ENCODE measurements at places on chromosomes 13 and 19.

GRCh38 chr13:40376296-40376849 lies 290.1 kb downstream of the FOXO1 start:
- no peak for DNase-seq

GRCh38 chr19:782185-782877 lies 14.9 kb upstream of the PTBP1 start:
- no peak for DNase-seq

DNA sequence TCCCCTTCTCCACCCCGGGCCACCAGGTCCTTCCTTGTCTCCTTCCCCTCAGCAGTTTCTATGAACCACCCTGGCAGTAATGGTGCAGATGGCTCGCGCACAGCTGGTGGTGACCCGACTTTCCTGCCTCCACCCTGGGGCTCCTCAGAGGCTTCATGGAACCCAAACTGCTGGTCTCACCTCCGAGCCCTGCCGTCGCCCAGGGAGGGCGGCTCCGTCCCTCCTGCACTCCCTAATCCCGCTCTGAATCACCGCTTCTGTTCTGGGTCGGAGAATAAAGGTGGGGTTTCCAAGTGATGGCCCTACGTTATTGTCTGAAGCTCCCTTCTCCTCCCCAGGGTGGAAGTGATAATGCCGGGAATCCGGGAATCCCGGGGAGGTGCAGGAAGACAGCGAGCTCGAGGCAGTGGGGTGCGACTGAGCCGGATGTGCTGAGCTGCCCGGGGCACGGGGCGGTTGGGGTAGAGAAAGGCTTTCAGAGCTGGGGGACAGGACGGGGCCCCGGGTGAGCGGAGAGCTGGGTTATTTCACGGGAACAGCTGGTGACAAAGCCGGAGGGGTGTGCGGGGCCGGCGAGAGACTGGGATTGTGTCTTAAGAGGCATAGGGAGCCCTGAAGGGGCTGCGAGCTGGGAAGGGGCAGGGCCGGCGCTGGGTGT lies 711 bp downstream of the FUT2 start:
- DNase-seq = no peak

- DNase-seq = no peak
These were observed 3.9 kb downstream of the TEX30 start for GRCh38 chr13:102769679-102770078.

- no peak for DNase-seq
These were observed 512 bp upstream of the REX1BD start for GRCh38 chr19:18587962-18588610.

GRCh38 chr13:65036999-65037398 lies 2193.1 kb downstream of the PCDH9 start:
- DNase-seq = no peak

DNA sequence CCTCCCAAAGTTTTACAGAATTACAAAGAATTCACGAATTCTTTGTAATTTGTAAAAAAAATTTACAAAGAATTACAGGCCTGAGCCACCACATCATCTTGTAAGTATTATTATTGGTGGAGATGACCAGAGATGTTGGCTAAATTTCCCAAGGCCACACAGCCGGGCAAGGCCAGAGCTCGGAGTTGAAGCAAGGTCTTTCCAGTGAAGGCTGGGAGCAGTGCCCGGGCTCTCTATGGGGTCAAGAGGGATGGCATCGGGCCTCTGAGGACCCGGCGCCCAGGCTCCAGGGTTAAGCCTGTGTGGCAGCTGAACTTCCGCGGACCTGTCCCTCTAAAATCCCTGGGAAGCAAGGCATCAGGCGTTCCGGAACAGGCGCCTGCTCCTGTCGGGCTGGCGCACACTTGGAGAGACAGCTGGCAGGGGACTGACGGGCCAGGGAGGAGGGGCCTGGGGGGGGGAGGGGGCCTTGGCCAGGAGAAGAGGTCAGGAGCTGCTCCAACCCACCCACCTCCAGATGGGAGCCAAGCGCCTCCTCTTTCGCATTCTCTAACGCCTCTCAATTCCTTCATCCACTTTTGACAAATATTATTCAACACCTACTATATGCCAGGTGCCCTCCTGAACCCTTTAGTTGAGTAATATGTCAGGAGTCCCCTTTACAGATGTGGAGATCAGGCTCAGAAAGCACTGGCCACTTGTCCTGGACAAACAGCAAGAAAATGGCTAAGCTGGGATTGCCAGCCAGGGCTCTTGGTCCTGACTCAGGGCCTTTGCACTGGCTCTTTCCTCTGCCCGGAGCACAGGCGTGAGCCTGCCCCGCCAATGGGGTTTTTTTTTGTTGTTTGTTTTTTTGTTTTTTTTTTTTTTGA lies 36.8 kb upstream of the SEMA6B start:
- DNase-seq = no peak

- no peak for DNase-seq
These were observed 142.2 kb downstream of the KCTD15 start for GRCh38 chr19:33938821-33939220.

GRCh38 chr19:8071912-8072311 lies 19.4 kb downstream of the CCL25 start:
- DNase-seq = no peak

GRCh38 chr19:13012690-13013608 lies 17.7 kb downstream of the NFIX start:
- peak; percentile 50 for DNase-seq

DNA sequence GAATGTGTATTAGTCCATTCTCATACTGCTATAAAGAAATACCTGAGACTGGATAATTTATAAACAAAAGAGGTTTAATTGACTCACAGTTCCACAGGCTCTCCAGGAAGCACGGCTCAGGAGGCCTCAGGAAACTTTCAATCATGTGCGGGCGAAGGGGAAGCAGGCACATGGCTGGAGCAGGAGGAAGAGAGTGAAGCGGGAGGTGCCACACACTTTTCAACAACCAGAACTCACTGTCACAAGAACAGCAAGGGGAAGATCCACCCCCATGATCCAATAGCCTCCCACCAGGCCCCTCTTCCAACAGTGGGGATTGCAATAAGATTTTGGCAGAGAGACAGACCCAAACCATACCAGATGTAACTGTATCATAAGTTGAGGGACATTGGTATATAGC lies 72.7 kb downstream of the IRS2 start:
- DNase-seq = no peak

DNA sequence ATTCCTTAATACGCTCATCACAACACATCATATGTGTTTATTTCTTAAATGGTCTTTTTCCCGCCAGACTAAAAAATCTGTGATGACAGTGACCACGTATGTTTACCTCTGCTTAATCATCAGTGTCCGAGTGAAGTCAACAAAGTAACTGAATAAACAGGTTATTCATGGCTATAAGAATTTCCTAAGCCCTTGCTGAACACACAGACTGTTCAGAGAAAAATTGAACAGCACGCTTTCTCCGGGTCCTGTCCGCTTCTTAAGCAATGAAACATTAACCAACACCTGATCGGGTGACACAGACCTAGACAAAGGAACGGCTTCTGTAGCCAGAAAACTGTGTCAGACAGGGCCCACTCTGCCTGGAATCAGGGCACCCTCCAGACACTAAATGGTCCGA lies 14.3 kb downstream of the SAFB2 start:
- no peak for DNase-seq

GRCh38 chr13:36089130-36089647 lies 42.0 kb downstream of the DCLK1 start:
- no peak for DNase-seq

DNA sequence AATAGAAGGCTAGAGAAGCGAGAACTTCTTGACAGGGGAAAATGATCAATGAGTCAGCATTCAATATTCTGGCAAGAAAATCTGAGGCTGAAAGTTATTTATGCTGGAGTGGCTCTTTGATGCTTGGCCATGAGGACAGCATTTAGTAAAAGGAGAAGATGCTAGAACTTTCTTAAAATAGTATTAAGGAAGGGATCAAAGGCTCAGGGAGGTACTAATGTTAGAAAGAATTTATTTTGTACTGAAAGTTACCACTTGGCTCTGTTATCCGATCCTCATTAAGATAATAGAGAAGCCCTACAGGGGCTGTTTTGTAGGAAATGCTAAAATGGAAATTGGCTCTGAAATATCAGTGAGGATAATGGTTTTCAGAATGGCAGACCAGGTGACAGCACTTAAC lies 1774.6 kb upstream of the PCDH20 start:
- DNase-seq = no peak

- no peak for DNase-seq
These were observed 7.7 kb downstream of the UBE2L5 start for GRCh38 chr13:30429721-30430694.

DNA sequence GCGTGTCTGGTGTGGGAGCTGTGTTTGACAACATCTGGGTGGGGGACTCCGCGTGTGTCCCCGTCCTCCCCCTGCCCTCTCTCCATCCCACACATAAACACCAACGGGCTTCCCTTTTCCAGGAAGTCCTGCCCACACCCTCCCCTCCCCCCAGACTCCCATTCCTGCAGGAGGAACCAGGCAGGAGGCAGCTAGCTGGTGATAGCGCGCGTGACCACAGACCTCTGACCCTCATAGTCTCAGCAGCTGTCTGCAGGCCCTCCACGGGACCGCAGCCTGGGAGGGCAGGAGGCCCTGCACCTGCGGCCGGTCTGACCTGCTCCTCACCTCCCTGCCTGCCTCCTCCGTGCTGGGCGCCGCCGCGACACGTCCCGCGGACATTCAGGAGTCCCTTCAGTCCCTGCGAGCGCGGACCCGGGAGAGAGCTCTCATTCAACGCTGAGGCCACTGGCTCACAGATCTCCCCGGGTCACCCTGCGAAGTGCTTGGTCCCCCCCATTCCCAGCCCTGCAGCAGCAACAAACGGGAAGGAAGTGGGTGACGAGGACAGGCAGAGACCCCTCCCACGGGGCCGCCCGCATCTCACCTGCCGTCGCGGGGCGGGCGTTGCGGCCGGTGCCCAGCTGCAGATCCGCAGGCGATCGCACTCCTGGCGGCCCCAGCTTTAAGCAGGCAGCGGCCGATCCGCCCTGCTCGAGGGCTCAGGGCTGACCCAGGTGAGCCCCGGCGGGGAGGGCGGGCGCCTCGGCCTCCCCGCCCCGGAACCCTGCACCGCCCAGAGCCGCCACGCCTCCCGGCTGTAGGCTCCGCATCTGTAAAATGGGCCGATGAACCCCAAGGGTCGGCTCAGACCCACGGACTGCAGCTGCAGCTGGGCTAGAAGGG lies 1.1 kb upstream of the ACP5 start:
- DNase-seq = peak; percentile 62

DNA sequence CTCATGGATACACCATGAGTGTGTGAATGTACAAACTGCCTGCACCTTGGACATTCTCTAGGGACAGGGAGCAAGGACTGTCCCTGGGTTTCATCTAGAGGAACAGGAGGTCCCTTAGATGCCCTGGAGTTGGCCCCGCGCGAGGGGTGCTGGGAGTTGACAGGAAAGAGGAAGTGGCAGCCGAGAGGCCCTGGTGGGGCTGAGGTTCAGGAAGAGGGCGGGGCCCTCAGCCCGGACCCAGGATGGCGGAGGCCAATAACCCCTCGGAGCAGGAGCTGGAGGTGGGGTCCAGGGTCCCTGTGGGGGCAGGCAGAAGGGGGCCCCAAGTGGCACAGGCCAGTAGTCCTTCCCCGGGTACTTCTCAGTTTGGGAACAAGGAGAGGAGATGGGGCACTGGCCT lies 6.9 kb downstream of the PKN1 start:
- DNase-seq = peak; percentile 95

- DNase-seq = no peak
These were observed 1286.4 kb downstream of the PCDH9 start for GRCh38 chr13:65943708-65944107.

- peak; percentile 39 for DNase-seq
These were observed 24.1 kb upstream of the WDFY2 start for GRCh38 chr13:51559946-51560735.

DNA sequence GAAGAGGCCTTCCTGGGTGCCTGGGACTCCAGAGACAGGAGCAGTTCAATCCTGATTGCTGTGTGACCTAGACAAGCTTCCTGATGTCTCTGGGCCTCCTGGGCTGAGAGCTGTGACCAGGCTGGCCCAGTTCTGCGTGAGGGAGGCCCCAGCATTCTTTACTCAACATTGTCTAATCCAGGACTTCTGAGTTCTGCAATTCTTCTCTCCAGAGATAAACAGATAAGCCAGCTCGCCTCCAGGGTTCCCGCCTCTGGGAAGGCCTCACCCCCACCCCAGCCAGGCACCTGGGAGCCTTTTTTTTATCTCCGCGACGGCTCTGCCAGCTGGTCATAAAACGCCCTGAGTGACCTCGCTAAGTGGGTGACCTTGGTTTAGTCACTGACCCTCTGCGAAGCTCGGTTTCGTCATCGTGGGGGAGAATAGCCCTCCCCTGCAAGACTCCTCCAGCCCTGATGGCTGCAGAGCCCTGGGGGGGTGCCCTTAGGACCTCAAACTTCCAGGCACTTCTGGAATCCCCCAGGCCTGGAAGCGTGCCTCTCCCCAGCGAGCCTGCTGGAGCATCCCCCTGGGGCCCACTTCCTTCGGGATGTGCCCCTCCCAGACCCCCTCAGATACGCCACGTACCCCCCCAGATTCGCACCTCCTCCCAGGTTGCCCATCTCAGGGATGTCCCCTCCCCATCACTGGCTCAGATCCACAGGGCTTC lies 1.9 kb downstream of the SULT2B1 start:
- no peak for DNase-seq

DNA sequence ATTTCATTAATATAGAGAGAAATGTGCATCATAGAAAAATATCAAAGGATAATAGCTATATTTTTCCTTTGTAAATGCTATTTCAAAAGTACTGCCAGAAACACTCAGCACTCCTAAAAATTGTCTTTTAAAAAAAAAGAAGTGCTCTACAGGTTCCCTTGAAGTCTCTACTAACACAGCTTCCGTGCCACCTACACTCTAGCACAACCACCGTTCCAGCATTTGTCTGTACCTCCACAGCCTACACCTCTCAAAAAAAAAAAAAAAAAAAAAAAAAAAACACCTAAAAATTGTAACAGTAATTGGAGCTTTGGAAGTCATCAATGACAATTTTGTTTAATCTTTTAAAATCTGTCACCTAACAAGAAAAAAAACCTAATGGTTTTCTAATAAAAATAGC lies 485.6 kb downstream of the MYO16 start:
- DNase-seq = no peak

- DNase-seq = no peak
These were observed 59.0 kb downstream of the DGKH start for GRCh38 chr13:42107421-42107820.

DNA sequence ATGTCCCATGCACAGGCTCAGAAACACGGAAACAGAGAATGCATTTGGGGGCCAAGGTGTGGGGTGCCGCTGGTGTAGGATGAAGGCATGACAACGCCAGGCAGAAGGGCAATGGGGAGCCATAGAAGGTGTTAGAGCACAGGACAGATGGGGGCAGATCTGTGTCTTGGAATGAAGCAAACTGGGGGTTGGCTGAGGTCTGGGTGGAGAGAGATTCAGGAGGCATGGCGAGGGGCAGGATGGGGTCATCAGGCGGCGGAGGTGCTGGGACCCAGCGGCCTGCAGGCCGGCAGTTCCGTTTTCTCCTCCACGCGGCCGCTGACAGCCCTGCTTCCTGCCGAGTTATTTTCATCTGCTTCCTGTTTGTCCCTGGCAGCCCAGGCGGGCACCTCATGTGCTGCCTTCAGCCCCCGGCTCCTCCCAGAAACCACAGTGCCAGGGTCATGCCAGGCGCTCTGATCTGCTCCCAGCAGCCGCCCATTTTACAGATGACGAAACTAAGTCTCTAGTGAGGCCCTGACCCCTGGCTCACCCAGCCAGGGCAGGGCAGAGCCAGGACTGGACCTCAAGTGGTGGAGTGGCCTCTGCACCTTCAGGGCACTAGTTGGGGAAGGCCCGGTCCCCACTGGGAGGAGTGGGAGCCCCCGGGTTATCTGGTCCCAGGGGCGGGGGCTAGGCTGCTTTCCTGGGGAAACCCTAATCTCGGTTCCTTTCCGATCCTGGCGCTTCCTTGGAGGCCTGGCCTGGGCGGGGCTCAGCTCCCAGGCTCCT lies 2.2 kb downstream of the ARHGAP45 start:
- DNase-seq = peak; percentile 80

- DNase-seq = no peak
These were observed 98.7 kb upstream of the KLF5 start for GRCh38 chr13:72960114-72960513.

Data from Karpas-422 (cell line).